ENCODE measurements at places on chromosomes 16 and 17.

- no peak for DNase-seq
These were observed 16.9 kb downstream of the CREBBP start for GRCh38 chr16:3863587-3863986.

DNA sequence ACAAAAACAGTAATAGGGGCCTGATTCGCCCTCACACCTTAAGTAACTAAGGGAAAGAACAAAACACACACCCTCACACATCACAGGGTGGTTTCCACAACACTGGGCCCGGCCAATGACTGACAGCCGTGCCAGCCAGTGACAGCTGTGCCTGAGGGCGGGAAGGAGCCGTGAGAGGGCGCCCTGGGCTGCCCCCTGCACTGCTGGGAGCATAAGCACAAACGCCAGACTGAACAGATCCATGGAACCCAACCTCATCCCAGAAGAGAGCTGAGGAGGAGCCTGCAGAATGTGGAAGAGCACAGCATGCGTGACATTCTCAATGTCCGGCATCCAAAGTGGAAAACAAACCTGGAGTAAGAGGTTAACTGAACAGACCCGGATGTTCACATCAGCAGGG, 16.0 kb downstream of the CSNK1D start:
- DNase-seq = no peak

DNA sequence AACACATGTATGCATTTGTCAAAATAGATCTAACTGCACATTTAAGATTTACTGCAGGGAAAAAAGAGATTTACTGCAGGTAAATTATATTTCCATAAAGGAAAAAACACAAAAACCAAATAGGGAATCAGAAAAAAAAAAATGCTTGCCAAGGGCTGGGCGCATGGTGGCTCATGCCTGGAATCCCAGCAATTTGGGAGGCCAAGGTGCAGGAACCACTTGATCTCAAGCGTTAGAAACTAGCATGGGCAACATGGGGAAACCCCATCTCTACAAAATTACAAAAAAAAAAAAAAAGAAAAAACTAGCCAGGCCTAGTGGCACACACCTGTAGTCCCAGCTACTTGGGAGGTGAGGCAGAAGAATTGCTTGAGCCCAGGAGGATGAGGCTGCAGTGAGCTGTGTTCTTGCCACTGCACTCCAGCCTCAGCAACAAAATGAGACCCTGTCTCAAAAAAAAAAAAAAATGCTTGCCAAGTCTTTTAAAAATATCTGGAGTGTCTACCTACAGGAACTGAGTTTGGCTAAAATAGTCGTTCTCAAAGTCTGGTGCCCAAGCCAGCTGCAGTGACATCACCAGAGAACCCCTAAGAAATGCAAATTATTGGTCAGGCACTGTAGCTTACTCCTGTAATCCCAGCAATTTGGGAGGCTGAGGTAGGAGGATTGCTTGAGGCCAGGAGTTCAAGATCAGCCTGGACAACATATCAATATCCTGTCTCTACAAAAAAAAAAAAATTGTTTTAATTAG, 17.5 kb downstream of the TRIM25 start:
- no peak for DNase-seq

DNA sequence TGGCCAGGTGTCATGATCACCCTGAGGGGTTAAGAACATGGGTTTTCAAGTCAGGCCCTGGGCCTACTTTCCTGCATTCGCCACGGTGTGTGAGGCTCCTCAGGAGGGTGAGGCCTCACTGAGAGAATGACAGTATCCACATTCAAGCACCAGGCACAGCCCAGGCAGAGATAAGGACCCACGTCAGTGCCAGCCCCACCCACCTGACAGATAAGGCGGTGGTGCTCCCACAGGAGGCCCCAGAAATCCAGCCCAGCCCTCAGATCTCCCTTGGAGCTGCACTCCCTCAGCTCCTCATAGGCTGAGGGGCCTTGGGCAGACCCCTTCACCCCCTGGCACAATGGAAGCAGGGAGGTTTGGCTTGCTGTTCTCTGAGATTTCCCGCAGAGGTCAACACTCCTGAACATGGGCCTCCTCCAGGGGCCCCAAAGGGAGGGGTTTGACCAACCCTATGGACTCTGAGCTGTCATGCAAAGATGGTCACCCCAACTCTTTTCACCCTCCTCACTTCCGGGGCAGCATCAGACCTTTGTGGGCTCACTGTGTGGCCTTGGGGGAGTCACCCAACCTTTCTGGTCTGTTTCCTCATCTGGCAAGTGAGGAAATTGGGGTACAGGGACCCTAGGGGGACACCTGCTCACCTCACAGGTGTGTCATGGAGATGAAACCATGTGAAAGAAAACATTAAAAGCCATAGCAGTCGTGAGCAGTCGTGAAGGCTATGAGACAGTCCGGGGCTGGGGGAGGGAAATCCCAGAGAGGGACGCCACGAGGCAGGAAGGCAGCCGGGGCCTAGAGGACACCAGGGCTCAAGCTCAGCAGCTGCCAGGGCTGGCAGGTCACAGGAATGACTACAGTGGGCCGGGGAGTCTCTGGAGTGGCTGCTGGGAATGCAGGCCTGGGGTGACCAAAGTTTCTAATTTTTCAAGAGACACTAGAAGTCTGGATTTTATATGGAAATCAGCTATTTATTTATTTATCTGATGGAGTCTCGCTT, 15.4 kb downstream of the PLLP start:
- no peak for DNase-seq

- no peak for DNase-seq
These were observed 302.9 kb upstream of the MAF start for GRCh38 chr16:79903471-79903870.

All from NCI-H2029 (cell line).